CD4-positive, alpha-beta T cell treated with Interleukin-1 beta for 1 hour (primary cell): ENCODE measurements at places on chromosomes 13 and 19.

DNA sequence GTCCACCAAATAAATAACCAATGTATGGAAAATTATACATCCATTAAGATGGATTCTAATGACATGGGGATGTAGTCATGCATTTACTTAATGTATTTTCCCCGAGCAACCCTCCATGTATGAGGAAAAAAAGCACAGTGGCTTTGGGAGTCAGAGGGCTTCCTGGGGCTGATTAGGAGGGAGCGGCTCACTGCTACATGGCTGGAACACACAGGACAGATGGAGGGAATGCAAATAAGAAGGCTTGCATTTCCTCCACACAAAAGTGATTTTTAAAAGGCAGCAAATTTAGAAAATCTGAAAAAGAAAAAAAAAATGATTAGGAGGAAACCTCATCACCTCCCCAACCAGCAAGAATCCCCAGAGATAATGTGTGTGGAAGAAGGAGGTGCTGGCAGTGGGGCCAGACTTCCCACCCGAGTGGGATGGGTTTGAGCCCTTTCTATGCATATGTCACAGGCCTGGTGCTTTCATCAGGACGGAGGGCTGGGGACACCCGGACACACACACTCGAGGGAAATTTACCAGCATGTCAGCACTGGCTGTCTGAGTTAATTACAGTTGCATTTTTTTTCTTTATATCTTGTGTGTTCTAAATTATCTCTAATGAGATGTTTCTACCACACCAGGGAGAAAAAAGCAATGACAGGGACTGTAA, 118.9 kb downstream of the USP12 start:
- DNase-seq, result no peak

DNA sequence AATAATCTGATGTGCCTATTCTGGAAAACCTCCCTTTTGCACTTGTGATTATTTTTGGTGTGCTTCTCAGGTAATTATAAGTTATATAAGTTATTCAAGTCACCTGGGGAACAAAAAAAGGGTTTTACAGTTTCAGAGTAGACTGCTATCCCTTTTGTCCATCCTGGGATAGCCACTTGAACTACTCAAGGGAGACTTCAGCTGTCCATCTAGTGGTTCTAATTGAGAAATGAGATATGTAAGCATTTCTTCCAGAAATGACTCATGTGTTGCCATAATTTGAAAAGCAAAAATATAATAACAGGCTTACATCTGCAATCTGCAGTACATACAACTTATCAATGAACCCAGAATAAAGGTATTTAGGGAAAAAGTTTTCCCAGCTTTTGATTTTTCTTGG, 20.4 kb downstream of the UBL3 start:
- no peak for DNase-seq

- DNase-seq, result no peak
These were observed 66.6 kb upstream of the ZNF527 start for GRCh38 chr19:37304190-37304883.

- DNase-seq, result no peak
These were observed 65.7 kb upstream of the FLT1 start for GRCh38 chr13:28560612-28561011.

DNA sequence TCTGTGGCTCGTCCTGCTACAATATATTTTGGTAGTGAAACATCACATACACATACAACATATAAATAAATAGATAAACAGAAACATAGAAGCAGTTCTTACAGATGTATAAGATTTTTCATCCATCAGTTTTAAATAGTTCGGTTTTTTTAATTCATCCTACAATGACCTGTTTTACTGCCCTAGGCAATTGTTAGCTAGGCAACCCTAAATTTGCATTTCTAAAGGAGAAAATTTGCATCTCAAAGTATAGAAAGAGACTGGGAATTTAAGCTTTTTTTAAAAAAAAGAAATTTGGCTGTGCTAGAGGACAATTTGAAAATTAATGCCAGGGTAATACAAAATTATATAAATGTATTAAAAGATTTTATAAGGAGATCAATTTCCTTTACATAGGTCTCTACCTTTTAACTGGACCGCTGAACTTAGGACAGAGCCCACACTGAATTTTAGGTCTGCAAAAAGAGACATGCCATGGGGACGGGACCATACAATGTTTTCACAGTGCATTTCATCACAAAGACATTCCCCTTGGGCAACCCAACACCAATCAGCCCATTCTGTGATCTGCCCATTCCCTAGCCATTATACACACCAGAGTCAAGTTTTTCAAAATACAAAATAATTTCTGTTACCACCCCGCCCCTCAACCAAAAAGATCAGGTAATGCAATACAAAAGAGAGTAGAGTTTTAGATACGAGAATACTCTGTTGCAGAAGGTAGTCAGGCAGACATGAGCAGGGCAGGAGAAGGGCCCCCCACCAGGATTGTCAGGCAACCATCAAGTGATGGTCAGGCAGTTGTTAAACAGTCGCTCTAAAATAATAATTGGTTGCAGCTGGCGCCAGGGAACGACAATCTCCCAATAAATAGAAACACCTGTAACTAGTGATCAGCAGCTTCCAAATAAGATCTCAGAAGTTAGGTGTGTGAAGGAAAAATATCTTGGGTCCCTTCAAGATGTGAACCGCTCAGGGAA, 299.7 kb upstream of the SGCG start:
- DNase-seq, result no peak

DNA sequence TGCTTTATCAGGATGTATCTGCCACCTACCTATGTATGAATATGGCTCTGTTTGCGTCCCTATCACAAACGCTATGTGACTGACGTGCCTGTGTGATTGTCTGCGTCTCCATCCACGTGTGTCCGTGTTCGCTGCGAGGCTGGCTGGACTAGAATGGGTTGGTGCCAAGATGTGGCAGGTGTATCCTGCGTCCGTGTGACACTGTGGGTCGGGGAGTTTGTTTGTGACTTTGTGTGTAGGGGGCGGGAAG, 6.7 kb upstream of the HOOK2 start:
- DNase-seq, result no peak

- DNase-seq, result no peak
These were observed 32.5 kb downstream of the CCDC70 start for GRCh38 chr13:51894239-51894638.

DNA sequence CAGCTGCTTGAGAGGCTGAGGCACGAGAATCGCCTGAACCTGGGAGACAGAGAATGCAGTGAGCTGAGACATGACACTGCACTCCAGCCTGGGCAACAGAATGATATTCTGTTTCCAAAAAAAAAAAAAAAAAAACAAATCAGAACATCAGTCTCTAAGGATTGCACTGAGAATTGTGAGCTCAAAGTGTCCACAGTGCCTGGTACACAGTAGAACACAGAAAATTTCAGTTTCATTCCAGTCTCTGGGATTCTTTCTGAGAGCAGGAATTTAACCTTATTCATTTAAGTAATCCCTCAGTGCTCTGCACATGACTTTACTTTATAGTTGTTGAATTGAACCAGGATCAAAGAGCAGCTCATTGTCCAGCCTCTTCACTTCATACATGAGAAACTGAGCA, 25.9 kb upstream of the GATAD2A start:
- no peak for DNase-seq

- DNase-seq, result peak; percentile 79
These were observed 3.5 kb downstream of the KLF2 start for GRCh38 chr19:16327911-16328823.

DNA sequence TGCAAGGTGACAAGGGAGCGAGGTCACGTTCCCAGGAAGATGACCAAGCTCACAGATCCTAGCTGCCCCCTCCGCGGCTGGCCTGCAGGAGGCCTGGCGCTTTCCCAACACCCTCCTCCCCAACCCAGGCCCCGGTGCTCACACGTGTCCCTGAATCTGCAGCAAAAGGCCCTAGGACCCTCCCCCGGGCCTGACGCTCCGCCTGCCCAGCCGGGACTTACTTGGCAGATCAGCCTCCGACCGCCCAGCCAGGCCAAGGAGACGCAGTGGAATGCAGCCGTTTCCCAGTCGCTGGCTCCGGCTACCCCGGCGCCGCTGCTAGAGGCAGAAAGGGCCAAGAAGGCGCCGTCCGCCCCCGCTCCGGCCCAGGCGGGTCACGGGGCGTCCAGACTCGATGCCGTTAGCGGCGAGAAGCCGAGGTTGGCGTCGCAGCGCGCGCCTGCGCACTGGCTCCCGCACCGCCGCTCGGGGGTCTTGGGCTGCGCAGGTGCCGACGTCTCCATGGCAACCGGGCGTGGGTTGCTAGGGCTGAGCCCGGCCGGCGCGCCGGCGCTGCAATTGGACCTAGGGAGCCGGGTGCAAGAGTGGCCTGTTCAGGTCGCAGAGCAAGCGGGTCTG, at the start of gene PNMA8A:
TSS of gene PNMA8A (minus strand) at position 448 of the 618 bp plus-strand sequence. CDS start 528 bp downstream, outside the sequence.
- DNase-seq, result peak; percentile 32

DNA sequence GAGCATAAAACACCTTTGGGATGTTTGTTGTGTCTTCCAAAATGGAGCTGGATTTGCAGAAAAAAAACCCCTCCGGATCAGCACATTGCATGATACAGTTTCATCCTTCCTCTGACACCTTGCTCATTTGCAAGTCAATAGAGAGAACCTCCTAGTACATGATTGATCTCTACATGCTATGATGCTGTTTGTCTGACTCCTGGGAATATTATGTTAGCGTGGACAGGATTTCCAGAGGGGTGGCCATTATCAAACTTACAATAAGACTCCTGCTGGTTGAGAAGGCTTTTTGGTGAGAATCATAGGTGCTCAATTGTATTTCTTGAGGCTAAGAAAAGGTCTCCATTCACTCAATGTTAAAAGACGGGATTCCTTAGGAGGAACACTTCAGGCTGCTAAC, 75.9 kb upstream of the SCEL start:
- no peak for DNase-seq

- no peak for DNase-seq
These were observed 5.7 kb upstream of the ZNF492 start for GRCh38 chr19:22628401-22628800.

DNA sequence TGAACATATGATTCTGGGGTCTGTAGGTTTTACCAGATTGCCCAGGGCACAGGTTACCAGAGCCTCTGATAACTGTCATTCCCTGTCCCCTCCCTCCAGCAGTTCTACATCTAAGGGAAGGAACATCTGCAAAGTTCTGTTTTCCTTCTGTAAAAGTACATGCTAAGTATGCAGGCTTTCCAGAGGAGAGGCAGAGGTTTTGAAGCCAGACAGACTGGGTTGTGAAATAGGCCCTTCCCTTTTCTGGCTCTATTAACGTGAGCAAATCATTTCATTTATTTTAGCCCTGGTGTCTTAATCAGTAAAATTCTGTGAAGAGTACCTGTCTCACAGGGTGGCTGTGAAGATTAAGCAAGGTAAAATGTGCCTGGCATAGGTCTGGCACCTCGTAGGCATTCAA, 66.1 kb upstream of the C1QTNF9 start:
- DNase-seq, result no peak
